Fibroblast of lung (primary cell): ENCODE measurements at places on chromosomes 7 and 10.

- DNase-seq, result no peak
These were observed 26.1 kb upstream of the C10orf53 start for GRCh38 chr10:49653273-49653929.

- DNase-seq, result no peak
These were observed 85.3 kb upstream of the PPP2R2D start for GRCh38 chr10:131815266-131816156.

DNA sequence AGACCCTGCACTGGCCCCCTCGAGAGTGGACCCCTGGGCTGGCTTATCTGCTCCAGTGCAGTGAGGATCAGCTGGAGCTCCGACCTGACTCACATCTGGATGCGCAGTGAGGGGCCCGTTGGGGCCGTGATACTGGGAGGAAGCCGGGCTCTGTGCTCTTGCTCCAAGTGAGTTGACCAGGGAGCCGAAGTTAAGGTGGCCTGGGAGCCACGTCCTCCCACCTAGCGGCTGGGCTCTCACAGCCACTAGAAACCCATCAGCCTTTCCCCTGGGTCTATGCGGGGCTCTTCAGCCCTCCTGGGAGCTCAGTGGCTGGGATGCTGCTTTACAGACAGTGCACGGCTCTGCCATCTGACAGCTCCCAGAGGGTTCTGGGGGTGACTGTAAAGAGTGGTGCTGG lies 9.1 kb downstream of the ALKBH4 start:
- no peak for DNase-seq

DNA sequence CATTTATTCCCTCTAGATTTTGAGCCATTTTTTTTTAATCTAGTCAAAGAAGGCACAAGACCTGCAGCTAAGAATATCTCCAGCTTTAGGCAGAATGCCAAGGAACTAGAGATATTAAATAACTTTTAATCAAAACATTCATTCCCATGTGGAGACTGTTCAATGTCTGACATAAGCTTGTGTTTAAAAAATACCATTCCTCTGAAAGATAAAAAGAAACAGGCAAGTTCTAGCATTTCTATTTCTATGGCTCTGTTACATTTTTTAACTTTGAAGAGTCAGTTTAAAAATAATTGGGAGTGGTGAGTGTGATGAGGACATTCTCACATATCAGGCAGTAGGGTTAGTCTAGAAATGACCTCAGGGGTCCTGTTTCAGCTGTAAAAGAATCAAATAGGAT lies 48.0 kb downstream of the RHOBTB1 start:
- peak; percentile 71 for DNase-seq

DNA sequence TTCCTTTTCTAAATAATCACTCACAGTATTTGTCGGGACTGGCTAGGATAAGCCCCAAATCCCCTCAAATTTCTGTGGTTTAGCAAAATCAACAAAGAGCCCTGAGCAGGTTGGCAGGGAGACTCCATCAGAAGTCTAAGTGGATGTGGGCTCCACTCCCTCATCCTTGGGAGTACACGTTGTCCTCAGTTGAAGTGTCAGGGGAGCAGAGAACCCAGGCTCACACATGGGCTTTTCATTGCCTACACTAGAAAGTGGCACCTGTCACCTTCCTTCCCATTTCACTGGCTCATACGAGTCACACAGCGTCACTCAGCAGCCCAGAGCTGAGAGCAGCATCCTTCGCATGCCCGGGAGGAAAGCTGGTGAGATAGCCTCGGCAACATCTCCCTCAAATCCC lies 421.3 kb upstream of the FZD8 start:
- DNase-seq, result no peak
